ENCODE measurements at places on chromosomes 3 and 15. TPM values are rescaled to one million over a fixed set of nuclear protein-coding genes. Genes with fewer than 3 reads are reported as not detected.

Gene HGD
- total RNA-seq, result 11.1 TPM

Gene SLC28A2
- total RNA-seq, result 0.20 TPM

Gene DAZL
- not detected for total RNA-seq

Gene CRYGS
- 3.6 TPM for total RNA-seq
